Activated CD8-positive, alpha-beta memory T cell treated with anti-CD3 and anti-CD28 coated beads for 1 hour (primary cell): ENCODE measurements at places on chromosomes 1 and 21.

GRCh38 chr1:207852576-207853371, 58.2 kb downstream of the CD34 start:
- DNase-seq: no peak

GRCh38 chr1:55369474-55369873, 154.3 kb upstream of the USP24 start:
- no peak for DNase-seq

DNA sequence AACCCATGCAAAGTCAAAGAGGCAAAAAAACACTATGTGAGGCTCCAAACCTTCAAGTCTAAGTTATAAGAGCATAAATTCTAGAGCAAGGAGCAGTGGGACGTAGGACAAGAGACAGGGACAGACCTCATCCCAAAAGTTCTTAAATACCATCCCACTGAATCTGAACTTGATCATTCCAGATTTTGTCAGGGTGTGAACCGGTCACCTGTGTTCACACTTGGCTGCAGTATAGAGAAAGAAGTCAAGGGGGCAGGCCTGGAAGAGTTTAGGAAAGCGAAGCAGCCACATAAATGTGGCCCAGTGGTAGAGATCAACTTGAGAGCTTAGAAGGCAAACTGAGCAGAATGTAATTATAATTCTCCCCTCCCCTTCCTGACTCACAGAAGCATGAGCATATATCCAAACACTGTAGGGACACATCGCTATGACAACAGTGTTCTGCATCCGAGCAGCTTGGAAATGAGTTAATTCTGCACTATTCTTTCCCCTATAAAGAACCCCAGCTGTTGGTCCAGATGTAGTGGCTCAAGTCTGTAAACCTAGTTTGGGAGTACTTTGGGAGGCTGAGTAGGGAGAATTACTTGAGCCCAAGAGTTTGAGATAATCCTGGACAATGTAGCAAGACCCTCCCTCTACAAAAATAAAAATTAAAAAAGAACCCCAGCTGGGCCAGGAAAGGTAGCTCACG, 2.7 kb downstream of the AKR7A2 start:
- DNase-seq: no peak

- no peak for DNase-seq
These were observed 527.9 kb downstream of the NPHP4 start for GRCh38 chr1:5464366-5464765.

DNA sequence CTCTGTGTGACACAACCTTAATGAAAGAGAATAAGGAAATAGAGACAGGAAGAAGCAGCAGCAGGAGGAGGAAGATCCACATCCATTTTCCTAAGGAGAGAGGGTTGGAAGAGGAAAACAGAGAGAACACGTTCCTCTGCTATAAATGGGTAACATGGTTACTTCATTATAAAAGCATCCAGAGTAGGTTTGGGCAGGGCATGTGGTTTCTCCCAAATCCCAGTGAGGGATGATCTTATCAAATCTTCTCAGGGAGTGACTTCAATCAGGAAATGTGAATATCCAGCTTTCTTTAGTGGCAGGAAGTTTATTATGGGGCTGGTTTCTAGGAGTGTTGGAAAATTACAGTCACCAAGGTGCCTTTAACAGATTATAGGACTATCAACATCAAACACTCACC, 11.1 kb downstream of the CYP2J2 start:
- DNase-seq: no peak

GRCh38 chr1:156571261-156571852, 1.0 kb downstream of the IQGAP3 start:
- DNase-seq: no peak
